ENCODE measurements at places on chromosomes 2 and 18.

DNA sequence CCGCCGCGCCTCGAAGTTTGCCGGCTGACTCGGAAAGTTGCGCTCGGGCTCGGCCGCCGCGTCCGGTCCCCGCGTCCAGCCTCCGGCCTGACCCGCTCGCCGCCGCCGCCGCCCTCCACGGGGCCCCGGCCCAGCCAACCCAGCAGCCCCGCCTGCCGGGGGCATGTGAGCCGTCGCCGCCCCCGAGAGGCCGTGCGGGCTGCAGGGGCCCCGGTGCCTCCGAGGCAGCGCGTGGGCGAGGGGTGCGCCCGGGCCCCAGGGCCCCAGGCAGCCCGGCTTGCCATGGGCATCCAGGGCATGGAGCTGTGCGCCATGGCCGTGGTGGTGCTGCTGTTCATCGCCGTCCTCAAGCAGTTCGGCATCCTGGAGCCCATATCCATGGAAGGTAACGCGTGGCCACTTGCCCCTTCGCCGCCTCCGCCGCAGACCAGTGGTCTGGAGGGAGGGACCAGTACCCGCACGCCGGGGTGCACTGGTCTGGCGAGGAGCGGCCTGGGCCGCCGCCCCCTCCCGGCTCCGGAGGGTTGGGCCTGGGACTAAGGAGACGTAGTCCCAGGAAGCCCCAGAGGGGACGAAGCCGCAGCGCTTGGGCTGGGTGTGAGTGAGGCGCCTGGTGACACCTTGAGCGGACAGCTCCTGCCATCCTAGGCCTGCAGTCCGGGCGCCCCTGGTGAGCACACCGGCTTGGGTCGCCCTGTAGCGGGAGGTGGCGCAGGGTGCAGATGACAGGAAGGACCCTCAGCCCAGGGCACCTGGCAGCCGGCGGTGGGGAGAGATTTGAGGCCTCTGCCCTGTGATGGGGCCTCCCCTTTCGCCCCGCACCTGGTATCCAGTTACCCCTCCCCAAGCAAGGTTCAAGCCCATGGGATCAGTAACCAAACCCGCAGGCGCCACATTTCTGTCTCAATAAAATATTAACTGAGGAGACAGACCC, 49.9 kb downstream of the KCNIP3 start:
- no peak for DNase-seq

- peak; percentile 31 for DNase-seq
These were observed 46.0 kb downstream of the LRRFIP1 start for GRCh38 chr2:237673130-237674001.

GRCh38 chr2:219997341-219997851, 370.0 kb downstream of the SLC4A3 start:
- DNase-seq, result peak; percentile 80

- no peak for DNase-seq
These were observed 162.7 kb downstream of the MYO3B start for GRCh38 chr2:170340693-170341068.

DNA sequence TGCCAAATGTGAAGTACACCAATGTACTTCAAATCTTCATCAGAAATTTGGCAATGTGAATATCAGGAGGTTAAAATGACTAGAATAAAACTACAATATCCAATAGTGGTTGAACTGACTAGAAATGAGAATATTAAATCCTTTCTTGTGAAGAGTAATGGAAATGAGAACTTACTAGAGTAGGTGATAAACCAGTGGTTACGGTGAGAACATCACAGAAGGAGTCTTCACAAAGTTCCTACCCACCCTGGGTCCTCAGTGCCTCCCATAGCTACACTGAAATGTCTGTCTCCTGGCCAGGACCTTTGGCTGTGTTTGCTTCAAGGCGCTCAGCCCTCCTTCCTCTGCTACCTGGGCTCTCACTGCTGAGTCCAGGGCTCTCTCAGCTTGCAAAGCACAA, 289.7 kb downstream of the STK39 start:
- no peak for DNase-seq

DNA sequence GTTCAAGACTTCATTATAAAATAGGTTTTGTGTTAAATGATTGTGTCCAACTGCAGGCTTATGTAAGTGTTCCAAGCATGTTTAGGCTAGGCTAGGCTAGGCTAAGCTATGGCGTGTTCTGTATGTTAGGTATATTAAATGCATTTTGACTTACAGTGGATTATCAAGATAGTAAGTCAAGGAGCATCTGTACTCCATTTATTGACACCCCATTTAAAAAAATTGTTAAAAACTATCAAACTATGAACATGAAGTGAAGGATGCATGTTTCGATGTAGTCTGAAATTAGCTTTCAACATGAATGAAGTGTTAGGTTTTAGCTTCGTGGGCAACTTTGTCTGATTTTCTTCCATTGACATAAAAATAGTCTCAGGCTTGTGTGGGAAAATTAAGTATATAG, 290.5 kb downstream of the PARD3B start:
- DNase-seq, result no peak

DNA sequence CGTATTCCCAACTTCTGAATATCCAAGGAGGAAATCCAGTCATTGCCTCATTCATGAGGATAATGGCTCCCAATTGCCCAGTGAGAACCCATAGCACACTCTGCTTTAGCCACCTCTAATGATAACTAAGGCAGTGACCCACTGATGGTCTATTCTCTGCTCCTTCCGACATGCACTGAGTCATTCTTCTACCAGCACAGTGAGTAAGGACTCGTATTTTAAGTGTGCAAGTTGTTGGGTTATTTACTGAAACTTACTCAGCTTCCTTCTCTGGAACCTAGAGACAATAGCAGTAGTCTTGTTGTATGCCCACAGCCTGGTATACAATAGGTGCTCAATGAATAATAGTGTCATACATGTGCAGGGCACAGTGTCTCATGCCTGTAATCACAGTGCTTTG, 81.1 kb upstream of the ZNF397 start:
- no peak for DNase-seq

DNA sequence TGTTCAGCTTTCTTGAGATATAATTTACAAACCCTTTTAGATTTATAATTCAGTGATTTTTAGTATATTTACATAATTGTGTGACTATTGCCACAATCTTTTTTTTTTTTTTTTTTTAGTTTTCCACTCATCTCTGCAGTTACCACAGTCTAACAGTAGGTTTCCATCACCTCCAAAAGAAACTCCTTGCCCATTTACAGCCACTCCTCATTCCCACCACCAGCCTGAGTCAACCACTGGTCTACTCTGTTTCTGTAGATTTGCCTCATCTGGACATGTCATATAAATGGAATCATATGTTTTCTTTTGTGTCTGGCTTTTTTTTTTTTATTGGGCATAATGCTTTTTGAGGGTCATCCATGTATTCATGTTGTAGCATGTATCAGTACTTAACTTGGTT, 16.1 kb downstream of the MTX2 start:
- no peak for DNase-seq

DNA sequence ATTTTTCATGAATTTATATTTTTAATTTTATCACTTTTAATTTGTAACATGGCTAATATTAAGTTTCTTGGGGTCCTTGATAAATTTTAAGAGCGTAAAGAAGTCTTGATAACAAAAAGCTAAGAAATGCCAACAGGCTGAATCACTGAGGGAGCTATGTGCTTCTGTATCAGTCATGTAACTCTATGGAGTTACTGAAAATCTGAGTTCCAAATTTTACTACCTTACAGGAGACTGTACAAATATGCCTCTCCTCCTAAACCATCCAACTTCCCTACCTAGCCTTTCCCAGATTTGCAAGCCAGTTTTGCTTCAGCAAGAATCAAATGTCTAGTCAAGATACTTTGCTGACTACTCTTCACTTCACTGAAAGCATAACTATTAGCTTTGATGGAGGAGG, 35.7 kb downstream of the FEZ2 start:
- no peak for DNase-seq

- no peak for DNase-seq
These were observed 66.1 kb downstream of the NPAS2 start for GRCh38 chr2:100886085-100886484.

DNA sequence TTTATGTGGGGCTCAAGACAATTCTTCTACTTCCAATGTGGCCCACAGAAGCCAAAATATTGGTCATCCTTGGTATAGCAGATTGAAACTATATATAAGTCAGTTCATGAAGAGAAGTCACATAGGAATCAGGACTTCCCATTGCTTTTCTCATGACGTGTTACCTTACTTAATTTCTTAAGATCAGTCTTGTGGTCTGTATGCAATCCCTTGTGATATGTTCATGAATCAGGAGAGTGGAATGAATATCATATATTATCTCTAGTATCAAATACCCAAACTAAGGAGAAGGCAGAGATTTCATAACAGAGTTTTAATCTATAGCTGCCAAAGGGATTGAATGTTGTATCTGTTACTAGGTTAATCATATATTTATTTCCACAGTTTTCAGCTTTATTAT, 1390.4 kb downstream of the SUCLG1 start:
- no peak for DNase-seq

DNA sequence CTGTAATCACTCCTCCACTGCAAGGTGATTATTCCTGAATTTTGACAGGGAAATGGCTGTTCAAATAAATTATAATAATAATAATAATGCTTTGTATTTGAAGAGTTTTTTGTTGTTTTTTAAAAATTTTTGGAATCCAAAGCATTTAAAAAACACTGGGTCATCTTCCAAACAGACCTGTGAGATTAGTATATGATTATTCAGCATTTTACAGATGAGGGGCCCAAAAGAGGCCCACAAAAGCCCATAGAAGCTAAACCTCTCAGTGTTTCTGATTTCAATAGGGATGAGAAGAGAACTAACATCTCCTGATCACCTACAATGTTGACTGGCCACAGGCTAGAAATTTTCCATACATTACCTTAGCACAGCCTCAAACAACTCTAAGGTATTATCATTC, 8.0 kb upstream of the POLR2D start:
- DNase-seq, result no peak

DNA sequence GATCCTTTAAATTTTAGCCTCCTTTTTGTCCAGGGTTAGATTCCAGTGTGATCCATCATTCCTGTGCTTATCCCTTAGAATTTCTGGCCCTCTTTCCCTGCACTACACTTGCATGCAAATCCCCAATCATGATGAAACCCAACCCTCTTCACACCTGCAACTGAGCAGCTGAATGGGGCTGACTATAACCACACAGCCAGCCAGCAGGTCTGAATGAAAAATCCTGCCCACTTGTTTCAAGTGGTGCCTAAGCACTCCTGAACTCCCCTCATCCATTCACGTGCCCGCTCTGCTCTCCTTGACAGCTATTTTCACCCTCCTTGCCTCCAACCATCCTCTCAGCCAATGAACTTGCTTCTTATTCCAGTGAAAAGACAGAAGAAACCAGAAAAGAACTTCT, 80.5 kb upstream of the AFF3 start:
- DNase-seq, result no peak

Data from WERI-Rb-1 (cell line).